ENCODE measurements at places on chromosomes 11 and 22.

DNA sequence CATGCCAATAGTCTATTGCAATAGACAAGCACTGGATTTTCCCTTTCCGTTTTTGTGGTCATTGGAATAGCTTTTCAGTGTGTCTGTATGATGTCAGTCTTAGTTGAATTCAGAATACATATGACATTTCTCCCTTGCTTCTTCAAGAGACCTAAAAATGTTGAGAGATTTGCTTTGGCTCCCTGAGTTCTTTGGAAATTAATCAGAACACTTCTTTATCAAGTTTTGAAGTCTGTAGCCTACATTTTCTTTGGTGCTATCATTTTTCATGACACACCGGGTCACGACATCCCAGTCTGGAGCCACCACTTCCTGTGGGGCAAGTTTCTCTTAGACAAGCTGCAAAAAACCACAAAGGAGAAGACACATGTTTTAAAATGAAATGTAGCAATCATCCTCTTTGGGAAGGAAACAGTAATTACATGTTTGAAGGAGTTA, 847.1 kb downstream of the OPCML start:
- DNase-seq, result no peak

DNA sequence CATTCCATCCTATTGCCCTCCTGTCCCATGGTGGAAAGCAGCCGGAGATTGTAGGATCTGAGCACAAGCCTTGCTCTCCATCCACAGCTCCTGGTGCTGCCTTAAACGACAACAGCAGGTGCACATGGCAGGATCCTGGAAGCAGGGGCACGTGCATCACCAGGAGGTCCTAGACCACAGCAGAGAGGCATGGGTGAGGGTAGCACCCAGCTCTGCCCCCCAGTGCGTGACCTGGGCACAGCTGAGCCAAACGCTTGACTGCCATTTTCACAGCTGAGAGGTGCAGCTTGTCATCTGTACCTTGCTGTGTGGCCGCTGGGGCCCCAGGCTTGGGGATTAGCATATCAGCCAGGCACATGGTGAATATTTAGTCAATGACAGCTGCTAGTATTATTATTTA, 92.7 kb downstream of the NTM start:
- no peak for DNase-seq

GRCh38 chr11:26201411-26201810, 130.5 kb upstream of the ANO3 start:
- DNase-seq, result no peak

GRCh38 chr22:29351042-29351441, 35.5 kb upstream of the RASL10A start:
- no peak for DNase-seq

- DNase-seq, result no peak
Observed at GRCh38 chr11:86574493-86575207, 97.8 kb downstream of the ME3 start.

- no peak for DNase-seq
Observed at GRCh38 chr11:117790279-117790678, 6.7 kb downstream of the DSCAML1 start.

DNA sequence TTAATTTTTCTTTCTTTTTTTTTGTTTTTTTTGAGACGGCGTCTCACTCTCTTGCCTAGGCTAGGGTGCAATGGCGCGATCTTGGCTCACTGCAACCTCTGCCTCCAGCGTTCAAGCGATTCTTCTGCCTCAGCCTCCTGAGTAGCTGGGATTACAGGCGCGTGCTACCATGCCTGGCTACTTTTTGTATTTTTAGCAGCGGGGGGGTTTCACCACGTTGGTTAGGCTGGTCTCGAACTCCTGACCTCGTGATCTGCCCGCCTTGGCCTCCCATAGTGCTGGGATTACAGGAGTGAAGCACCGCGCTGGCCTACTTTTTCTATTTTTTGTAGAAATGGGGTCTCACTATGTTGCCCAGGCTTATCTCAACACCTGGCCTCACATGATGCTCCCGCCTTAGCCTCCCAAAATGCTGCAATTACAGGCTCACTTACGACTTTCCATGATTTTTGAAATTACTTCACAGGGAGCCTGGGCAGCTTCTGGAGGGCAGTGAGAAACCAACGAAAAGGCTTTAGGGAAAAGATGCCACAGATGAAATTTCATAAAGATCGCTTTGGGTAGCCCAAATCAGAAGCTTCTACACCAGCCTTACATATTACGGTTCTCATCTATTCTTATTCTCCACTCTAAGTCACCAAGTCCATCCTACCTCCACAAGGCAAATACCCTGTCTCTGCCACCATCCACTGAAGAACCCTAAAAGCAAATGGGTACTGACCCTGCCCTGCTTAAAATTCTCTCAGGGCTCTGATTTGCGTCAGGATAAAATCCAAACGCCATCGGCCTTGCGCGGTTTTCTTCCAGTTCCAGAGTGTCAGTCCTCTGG, 866 bp upstream of the RRM1 start:
- DNase-seq, result no peak

- DNase-seq, result no peak
Observed at GRCh38 chr11:116454020-116454645, 318.7 kb downstream of the BUD13 start.

GRCh38 chr11:119473226-119473625, 50.3 kb upstream of the THY1 start:
- no peak for DNase-seq

DNA sequence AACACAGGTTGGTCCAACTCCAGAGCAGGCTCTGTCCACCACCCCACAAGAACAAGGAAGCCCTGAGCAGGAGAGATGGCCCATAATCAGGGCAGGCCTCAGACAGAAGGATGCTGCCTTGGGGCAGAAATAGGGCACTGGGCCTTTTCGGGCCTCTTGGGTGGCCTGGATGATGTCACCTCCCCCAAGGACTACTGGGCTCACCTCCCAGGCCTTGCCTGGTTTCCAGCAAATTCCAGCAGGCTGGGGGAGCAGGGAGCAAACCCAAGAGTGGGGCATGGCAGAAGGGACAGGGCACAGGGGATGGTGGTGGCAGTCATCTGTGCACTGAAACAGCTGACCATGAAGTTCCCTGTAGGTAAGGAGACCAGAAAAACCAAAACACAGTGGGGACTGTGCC, 5.3 kb upstream of the NAA40 start:
- no peak for DNase-seq

DNA sequence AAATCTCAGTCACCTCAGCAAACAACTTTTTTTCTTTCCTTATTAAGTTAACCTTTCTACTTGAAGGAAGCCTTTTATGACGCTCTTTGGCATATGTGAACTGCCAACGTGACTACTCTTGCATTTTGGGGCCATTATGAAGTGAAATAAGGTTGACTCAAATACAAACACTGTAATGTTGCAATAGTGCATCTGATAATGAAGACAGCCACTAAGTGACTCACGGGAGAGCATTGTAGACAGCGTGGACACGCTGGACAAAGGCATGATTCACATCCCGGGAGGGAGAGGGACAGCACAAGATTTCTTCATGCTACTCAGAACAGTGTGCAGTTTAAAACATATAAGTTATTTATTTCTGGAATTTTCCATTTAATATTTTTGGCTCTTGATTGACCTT, 560.8 kb downstream of the ETS1 start:
- DNase-seq, result no peak

DNA sequence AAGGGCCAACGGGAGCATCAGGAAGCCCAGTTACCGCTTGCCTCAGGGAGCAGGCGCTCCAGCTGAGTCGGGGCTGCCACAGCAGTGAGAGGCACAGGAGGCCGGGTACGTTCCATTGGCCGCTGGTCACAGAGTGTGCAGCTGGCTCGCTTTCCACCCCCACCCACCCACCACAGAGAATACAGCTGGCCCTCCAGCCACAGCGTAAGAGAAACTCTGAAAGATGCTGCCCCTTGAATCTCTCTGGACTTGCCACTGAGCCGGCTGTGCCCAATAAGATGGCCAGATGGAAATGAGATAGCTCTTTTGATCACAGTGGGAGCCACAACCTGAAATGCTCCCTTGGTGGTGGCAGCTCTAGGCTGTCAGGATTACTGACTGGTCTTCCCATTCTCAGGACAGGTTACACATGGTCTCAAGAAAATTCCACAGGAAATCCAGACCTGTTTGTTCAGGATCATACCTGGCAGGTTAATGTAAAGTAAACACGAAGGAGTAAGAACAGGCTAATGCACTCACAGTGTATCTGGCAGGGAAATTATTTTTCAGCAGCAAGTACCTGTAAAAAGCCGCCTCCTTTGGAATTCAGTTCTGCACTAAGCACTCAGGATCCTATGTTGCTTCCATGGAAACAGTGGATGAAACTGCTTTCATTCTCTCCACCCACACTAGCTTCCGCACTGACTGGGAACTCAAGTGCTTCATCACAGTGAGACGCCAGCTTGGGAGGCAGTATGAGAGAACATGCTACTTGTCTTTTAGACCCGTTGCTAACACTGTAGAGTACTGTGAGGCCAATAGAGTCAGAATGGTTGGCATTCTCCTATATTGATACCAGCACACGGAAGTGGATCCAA, 16.5 kb downstream of the SIAE start:
- DNase-seq, result no peak

DNA sequence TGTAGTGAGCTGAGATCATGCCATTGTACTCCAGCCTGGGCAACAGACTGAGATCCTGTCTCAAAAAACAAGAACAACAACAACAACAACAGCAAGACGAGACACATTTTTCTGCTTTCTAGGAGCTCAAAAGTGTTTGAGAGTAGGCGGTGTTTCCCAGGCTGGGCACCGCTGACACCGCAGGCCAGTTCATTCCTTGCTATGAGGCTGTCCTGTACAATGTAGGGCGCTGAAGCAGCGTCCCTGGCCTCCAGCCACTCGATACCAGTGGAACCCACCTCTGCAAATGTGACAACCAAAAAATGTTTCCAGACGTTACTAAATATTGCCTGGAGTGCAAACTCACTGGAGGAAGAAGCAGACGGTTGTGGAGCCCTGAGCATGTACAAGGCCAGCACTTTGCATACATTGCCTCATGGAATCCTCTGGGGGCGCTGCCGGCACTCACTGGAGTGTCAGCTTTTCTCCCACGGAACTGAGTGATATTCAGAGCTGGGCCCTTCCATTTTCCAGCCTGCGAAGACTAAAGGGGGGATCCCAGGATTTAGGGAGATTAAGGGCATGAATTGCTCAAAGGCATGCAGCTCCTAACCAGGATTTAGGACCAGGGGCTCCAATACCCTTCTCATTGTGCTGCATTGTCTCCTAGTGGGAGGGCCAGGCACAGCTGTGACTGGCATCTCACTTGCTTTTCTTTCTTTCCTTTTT, 5.8 kb upstream of the MIEF1 start:
- peak; percentile 36 for DNase-seq

GRCh38 chr11:75430714-75431532, 2.1 kb downstream of the KLHL35 start:
- DNase-seq, result no peak

- DNase-seq, result no peak
Observed at GRCh38 chr11:34199525-34199924, 94.1 kb downstream of the NAT10 start.

All from activated CD4-positive, alpha-beta T cell treated with anti-CD3 and anti-CD28 coated beads for 1 hour (primary cell).